ENCODE measurements at places on chromosomes 2 and 18.

DNA sequence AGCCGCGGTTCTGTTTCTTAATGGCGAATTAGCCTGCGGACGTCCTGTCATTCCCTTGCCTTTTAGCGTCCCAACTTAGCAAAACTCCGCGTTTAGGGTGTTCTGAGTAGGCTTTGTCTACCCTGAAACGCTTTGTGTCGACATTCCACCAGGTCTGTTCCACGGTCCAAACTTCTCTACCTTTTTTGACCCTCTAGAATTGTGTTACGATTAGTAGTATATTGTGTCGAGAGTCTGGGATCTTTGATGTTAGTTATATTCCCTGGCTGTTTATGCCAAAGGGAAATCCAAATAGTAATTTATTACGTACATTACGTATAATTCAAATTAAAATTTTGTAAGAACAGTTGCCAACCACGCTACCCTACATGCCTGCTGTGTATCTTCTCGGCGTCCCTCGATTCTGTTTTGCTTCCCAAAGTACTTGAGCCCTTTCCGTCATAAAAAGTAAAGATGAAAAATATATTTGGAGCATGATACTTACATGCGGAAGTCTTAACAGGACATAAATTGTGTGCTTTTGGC, 495 bp upstream of the TTC32 start:
- no peak for DNase-seq

- DNase-seq: no peak
Measured at GRCh38 chr2:157261199-157261782, 3.8 kb downstream of the GALNT5 start.

- DNase-seq: no peak
Measured at GRCh38 chr2:176270100-176270750, 983 bp downstream of the MTX2 start.

- no peak for DNase-seq
Measured at GRCh38 chr2:134306521-134306920, 52.6 kb downstream of the MGAT5 start.

GRCh38 chr2:127597984-127598380, 48.0 kb upstream of the GPR17 start:
- DNase-seq: no peak

DNA sequence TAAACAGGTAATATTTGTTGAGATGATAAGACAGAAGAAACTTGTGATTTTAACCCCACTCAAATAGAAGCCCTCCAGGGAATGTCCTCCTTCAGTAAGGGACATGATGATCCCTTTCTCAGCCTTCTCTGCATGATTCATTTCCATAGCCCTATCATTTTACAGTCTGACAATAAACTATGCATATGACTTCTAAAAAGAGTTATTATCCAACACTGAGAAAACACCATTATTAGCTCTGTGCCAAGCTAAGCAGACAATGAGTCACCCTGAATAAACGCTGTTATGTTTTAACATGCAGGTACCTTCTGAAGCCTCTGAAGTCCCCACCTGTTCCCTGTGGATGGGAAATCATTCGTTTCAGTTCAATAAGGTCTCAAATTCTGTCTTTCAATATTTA, 54.7 kb downstream of the DTNB start:
- DNase-seq: no peak

DNA sequence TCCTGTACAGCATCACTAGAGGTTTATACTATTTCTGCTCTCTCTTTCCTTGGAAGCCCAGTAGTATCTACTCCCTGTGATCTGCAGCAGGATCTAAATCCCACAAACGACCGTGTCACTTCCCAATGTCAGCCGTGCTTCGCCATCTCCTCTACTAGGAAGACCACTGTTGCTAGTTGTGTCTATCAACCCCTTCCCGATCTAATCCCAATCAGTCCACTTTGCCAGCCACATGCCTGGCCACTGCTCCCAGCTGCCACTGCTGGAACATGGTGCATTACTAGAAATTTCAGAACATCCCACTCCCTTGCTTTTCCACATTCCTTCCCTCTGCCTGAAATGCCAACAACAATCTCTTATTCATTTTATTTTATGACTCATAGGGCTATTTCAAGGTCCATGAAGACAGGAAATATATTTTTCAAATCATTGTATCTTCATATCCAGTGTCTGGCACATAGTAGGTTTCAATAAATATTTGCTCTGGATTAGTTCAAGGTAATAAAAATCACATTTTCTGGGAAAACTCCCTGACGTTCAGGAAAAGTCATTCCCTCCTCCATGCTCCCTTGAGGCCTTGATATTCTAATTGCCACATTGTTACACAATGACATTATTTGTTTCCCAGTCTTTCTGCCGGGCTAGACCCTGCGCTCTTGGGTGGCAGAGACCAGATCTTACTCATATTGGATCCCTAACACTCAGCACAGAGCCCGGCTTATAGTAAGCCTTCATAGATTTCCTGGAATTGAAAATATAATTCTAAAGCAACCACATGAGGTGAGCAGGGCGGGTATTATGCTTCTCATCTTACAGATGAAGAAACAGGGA, 2.1 kb upstream of the TRIB2 start:
- no peak for DNase-seq

DNA sequence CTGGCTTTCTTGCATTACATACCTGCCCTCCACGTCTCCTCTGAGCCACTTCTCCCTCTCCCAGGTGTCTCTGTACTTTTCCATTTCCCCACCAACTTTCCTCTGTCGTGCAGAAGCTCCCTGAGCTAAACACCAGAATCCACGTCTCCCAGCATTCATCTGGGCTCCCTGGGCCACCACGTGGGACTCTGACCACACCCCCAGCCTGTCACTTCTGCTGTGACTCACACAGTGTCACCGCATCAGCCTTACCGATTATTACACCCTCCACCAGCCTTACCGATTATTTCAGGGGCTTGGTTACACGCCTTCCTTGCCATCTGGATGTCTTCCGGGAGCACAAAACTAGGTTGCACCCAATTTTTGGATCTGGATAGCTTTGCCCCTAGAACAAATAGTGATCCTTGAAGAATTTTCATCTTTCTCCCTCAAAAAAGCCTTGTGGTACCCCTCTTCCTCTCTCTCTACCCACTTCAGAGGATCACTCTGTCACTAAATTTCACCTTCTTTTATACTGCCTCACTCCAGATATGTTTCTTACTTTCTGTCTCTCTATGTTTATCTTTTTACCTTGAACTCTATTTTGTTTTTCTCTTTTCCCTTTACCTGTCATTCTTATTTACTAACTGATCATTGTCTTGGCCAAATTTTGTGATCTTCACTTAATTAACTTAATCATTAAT, 136.9 kb upstream of the CAB39 start:
- DNase-seq: peak; percentile 16

DNA sequence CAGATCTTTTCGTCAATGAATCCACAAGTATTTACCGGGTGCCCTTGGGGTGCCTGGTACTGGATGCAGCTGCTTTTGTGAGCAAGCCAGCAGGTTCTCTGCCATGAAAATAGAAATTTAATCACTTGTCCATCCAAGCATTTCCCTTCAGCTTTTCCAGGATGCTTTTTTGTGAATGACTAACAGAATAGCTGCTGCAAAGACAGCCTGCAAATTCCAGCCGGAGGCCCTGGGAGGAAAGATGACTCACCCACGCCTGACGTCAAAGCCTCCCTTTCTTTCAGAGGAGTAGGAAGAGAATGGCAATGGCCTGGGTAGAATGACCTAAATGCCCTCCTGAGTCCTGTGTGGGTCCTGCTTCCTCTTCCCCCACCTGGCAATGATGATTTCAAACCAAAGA, 111.9 kb downstream of the AP1S3 start:
- no peak for DNase-seq

GRCh38 chr2:16262526-16263178, 322.3 kb downstream of the MYCN start:
- DNase-seq: no peak

DNA sequence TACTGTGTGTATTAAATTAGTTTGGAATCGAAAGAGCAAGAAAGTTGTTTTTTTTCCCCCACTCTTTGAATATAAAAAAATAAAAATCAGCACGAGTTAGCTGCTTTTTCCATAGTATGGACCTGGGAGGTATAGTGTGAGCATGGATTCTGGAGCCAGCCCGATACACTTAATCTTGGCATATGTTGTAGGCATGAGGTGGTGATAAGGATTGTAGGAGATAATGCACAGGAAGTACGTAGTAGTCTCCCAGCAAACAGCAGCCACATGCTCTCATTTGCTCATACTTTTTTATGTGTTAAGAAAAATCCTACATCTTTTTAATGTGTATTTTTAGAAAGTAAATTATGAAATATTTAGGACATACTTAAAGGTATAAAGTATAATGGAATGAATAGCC, 2.1 kb upstream of the DNAJC27 start:
- no peak for DNase-seq

GRCh38 chr2:157336137-157337010, 10.8 kb upstream of the ERMN start:
- DNase-seq: no peak

DNA sequence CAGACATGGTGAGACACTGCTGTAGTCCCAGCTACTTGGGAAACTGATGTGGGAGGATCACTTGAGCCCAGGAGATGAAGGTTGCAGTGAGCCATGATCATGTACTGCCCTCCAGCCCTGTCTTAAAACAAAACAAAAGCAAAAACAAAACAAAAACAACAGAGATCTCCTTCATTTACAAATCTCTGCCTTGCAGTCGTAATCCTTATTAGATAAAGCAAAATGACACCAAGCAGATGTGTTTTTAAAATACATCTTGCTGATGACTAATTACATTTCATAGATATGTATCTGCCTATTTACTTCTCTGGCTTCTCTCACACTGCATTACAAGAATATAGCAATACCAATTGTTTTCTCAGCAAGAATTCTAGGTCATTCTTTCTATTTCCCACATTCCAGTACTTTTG, 22.8 kb downstream of the NFE2L2 start:
- DNase-seq: no peak

DNA sequence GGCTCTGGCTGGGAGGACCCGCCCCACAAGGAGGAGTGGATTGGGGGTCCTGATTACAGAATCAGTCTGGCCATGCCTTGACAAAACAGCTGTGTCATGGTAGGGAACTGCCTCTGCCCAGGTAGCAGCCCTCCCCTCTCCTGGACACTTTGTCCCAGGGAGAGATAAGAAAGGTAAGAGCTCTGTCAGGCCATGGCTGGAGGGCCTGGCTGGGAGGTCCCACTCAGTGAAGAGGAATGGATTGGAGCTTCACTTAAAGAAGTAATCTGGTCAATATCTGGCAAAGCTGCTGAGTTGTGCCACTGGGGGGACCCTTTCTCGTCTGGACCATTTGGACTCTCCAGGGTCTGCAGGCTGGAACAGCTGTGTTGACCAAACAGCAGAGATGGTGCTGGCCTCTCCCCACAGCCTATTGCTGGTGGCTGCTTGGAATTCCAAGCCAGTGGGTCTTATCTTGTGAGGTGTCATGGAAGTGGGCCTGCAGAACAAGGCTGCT, 75.4 kb downstream of the EPC2 start:
- DNase-seq: no peak

DNA sequence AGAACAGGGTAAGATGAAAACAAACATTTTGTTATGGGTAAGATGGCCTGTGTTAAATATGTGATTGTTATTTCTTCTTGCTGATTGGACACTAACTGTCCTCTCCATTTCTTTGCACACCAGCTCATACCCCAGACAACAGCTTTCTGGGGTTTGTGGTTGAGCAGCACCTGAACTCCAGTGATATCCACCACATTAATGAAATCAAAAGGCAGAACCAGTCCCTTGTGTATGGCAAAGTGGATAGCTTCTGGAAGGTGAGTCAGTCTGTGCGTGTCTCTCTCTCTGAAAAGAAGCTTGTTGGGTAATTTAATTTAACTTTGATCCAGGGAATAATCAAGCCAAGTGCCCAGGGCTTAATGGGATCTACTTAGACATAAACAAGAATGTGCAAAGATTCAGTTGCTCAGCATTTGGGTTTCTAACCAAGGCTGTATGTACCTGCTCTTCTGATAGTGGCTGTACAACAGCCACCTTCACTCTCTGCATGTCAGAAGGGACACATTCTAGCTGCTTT, 108.3 kb downstream of the MGAT5 start:
- no peak for DNase-seq

DNA sequence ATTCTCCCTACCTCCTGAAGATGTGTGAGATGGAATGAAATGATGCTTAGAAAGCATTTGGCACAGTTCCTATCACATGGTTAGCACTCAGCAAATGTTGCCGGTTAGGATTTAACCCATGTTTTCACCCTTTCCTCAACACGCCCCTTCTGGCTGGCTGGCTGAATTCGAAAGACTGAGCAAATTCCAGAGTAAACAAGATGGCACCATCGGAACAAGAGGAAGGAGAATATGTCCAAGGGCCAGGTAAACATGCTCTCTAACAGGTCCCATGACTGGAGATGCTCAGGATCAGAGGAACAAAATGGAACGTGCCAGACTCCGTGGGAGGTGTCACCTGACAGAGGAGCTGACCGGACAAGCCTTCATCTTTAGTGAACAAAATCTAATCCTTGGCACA, 145.6 kb downstream of the ANKRD44 start:
- DNase-seq: no peak

DNA sequence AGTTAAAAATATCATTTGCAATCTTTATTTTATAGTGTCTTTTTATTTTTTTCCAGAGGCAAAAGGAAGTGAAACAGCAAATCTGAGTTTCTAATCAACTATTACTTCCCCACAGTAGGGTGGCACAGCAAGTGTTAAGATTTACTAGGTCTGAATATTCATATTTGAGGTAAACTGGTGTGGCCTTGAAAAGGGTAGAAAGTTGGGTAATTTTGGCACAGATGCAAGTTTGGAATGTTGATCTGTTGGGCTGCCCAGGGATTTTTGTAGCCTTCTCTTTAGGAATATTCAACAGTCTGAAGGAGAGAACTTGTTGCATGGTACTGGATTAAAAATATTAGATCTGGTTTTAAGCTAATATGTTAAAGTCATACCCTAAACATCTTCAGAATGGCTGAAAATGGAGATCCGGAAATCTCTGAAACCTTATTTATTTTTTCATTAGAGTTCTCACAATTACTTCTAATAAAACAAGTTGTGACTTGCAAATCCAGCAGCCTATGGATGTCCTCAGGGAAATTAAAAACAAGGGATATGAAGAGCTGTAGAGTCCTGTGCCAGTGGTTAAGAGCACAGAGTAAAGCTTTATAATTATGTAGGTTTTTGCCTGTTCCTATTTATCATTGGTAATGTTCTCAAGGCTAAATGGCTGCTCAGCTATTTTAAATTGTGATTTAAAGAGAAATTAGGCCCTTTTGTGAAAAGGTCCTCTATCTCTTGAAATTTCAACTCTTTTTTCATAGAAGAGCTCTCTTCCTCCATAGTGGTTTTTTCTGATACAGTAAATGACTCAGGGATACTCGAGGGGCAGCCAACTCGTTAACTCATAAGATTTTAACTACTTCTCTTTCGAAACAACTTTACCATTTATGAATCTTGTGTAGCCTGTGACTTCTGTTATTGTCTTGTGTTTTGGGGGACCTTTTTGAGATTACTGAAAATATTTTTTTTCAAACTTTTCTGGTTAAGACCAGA, 11.0 kb downstream of the TANK start:
- DNase-seq: no peak

DNA sequence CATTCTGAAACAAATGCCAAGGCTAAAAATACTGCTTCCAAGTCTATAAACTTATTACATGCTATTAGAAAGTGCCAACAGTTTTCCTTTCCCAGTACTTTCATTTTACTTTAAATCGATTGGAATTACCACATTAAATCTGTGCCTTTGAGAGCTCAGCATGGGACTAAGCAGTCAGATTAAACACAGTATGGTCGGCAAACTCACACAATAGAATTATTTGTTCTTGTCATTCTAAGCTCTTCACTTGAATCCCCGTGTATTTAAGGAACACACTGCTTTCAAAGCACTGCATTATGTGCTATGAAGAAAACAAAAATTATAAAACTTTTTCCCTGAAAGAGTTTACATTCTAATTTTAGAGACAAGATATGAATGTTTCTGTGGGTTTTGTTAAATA, 444.4 kb upstream of the SLC39A10 start:
- no peak for DNase-seq
